ENCODE measurements at places on chromosomes 16 and 17.

GRCh38 chr17:76153640-76154039 lies 12.6 kb upstream of the FOXJ1 start:
- no peak for DNase-seq

- DNase-seq: no peak
Observed at GRCh38 chr17:5922476-5922875, 147.7 kb upstream of the WSCD1 start.

- DNase-seq: no peak
Observed at GRCh38 chr16:9706217-9706836, 475.9 kb downstream of the GRIN2A start.

DNA sequence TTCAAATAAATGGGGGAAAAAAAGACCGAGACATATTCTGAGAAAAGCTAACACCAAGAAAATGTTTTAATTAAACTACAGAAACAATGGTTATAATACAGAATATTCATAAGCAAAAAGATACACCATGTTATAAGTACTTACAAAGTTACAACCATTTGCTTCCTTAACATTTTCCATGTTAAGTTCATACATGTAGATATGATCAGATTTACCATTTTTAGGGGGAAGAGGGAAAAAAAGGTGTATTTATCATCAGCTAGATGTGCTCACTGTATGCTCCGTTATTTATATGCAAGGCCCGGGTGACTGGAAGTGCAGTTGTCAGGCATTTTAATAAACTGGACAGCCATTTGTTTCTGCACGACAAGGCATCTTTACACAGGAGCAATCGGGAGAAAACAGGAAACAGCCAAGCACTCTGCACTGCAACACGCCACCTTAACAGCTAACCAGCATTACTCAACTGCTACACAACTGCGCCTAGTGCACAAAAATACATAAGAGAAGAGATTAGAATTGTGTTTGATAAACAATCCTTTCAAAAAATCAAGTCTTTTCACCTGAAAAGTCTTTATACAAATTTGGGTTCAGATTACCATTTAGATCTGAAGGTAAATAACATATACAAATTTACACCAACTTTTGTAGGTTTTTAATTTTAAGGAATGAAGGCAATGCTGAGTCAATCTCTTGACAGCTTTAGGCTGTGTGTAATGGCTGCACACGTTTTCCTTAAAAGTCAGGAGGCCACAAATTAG lies 2.9 kb downstream of the SRSF2 start:
- no peak for DNase-seq

DNA sequence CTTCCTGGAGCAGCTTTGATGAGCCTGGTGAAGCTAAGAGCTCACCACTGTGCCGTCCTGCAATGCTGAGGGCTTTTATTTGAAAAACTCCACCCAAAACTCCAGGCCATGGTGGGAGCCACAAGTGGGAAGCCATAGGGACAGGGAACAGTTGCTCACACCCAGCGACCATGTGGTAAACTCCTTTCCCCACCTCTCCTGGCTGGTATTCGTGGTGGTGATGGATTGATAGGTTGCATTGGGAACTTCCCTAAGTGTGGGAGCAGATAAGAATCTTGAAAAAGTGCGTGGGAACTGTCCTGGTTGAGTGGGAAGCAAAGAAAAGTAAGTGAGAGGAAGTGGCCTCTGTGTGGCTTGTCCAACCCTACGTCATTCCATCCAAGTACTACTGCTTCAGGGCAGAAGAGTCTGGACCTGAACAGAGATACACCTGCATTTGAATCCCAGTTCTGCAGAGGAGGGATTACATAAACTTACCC lies at the start of gene CCL1:
CCL1 (minus strand) TSS at position 51 of the 479 bp plus-strand sequence. CDS start 72 bp downstream, outside the sequence.
- no peak for DNase-seq

DNA sequence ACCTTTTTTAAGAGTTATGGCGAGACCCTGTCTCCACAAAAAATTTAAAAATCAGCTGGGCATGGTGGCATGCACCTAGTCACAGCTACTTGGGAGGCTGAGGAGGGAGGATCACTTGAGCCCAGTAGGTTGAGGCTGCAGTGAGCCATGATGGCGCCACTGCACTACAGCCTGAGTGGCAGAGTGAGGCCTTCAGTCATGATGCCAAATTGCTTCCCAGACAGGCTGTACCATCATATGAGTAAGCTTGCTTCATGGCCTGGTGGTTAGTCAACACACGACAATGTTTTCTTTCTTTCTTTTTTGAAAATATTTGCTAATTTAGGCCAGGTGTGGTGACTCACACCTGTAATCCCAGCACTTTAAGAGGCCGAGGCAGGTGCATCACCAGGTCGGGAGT lies 12.5 kb downstream of the NTAN1 start:
- no peak for DNase-seq

DNA sequence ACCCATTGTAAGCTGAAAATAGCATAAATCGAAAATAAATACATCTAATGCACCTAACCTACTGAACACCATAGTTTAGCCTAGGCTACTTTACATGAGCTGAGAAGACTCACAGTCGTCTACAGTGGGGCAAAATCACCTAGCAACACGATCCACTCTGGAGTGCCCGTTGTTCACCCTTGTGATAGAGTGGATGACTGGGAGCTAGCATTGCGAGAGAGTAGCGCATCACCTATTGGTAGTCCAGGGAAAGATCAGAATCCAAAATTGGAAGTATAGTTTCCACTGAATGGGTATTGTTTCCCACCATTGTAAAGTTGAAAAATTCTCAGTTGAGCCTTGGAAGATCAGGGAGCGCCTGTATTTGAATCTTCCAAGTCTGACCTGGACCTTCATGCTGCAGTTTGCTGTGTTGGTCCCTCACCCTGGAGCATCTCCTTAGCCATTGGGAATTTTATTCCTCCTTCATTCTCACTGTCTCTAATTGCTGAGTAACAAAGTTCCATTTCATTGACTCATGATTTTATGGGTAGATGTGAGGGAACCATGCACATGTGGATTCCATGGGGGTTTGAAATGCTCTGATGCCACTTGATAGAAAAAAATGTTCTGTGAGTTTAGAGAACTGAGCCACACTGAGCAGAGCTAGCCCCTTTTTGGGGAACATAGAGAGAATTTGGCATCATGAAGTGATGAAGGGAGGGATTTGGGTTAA lies 19.6 kb downstream of the AKAP1 start:
- DNase-seq: no peak

- no peak for DNase-seq
Observed at GRCh38 chr16:56029026-56029425, 153.9 kb upstream of the CES5A start.

- DNase-seq: no peak
Observed at GRCh38 chr17:41513168-41513547, 5.5 kb downstream of the KRT15 start.

GRCh38 chr17:61943117-61943516 lies 15.3 kb upstream of the INTS2 start:
- no peak for DNase-seq

- no peak for DNase-seq
Observed at GRCh38 chr17:40922239-40922638, 15.2 kb downstream of the KRT23 start.

DNA sequence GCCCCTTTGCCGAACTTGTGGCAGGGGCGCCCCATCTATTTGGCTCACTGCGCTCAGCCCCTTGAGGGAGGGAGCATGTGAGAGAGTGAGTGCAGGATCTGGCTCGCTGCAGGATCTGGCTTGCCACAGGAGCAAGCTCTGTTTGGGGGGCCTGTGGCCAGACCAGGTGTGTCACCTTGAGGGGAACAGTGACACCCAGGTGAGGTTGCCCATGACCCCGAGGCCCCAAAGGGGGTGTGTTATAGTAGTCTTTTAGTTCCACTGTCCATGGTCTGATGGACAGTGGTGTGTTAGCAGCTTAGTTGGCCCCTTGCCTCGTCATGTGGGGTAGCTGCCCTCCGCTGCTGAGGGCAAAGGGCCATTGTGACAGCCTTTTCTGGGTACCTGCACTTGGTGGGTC lies 41.6 kb downstream of the CCDC42 start:
- no peak for DNase-seq
